ENCODE measurements at places on chromosomes 5 and 9.
A peak's percentile ranks its signal among the peaks of the same experiment; 100 is the strongest.

DNA sequence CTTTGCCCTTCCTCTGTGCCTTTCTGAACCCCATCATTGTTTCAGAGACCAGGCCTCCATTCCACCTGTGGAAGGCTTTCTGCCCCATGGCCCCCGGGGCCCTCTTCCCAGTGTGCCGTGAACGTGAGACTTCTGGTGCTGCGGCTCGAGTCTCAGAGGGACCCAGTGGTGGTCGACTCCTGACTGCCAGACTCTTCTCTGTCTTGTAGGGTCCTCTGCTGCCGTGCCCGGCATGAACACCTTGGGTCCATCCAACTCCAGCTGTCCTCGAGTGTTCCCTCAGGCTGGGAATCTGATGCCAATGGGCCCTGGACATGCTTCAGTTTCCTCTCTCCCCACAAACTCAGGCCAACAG, 20.1 kb upstream of the LTC4S start:
- no peak for DNase-seq

DNA sequence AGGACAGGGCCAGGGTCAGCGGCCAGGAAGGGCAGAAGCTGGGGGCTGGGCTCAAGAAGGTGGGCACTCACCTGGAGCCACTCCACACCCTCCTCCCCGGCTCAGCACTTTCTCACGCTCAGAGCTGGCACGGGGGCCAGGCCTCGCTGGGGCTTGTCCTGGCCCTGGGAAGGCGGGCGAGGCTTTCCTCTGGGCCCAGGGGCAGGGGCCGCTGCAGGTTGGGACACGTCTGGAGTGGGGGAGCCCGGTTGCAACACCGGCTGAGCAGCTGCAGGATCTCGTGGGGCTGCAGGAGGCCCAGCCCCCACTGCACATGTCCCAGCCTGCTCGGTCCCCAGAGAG, 38.9 kb upstream of the EGFL7 start:
- peak; percentile 37 for DNase-seq

DNA sequence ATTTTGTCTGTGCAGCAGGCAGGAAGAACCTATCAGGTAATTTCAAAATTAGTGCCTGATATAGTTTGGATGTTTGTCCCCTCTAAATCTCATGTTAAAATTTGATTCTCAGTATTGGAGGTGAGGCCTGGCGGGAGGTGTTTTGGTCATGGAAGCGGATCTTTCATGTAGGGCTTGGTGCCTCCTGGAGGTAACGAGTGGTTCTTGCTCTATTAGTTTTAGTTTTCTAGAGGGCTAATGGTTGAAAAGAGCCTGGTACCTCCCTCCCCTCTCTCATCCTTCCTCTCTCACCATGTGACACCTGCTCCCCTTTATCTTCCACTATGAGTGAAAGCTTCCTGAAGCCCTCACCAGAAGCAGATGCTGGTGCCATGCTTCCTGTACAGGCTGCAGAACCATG, 106.3 kb downstream of the DRD1 start:
- no peak for DNase-seq

DNA sequence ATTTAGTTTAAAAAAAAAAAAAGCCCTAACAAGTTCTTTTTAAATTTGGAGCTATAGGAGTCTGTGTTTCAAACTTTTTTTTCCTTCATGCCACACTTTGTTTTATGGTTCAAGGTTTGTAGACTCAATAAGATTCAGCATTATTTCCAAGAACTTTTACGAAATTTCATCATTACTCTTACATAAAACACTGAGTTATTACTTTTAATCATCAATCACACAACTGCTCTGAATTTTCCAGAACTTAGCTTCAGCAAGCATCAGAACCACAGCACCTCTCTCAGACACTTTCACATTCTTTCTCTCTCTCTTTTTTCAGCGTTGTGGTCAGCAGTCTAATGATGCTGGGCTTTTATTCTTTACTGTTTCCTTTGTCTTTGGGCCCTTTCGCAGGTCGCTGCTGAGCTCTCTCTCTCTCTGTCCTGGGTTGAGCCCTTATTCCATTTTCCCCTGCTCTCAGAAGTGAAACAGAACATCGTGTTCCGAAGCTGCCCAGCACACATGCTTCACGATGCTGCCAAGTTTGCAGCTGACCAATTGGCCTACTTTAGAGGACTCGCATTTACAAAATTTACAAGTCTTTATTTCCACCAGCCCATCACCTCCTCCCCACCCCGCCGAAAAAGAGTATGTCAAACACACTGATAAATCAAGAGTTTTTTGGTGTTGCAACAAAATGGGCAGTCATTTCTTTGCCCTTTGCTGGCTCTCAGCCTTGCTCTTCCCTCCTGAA, 44.6 kb upstream of the PIK3R1 start:
- DNase-seq, result no peak

DNA sequence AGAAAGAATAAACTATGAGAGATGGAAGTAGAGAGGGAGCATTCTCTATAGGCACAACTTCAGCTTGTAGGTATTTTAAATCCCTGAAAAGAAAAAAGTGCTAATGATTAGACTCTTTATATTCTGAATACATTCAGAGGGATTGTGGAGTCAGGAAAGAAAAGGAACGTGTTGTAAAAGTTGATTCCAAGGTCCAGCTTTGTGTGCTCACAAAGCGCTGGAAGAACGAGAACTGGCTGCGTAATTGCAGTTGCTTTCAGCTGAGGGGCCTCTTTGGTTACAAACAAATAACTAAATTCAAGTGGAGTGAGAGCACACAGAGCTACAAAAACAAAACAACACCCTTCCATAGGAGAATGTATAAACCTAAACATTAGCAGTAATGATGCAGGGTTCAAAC, 1040.4 kb upstream of the WWC1 start:
- no peak for DNase-seq

GRCh38 chr9:69831611-69832010, 11.0 kb downstream of the CFAP95 start:
- DNase-seq, result no peak

GRCh38 chr5:10662083-10662482, 98.2 kb downstream of the ANKRD33B start:
- DNase-seq, result no peak

DNA sequence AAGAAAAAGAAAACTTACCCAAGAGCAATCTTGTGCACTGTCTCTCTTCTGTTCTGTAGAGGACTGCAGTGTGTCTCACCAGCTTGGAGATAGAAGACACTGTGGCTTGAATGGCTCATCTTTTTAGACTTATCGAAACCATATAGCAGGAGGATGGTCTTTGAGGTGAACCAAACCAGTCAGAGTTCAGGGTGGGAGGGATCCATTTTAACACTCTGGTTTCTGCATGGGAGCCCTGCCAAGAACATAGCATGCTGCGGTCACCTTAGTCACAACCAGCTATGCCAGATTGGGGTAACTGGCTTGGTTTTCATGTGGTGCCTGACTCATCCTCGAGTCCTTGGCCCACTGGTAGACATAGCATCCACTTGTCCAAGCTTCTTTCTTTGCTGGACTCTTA, 135.1 kb downstream of the PAPPA start:
- DNase-seq, result no peak

- no peak for DNase-seq
Observed at GRCh38 chr9:37471942-37472684, 6.9 kb upstream of the ZBTB5 start.

DNA sequence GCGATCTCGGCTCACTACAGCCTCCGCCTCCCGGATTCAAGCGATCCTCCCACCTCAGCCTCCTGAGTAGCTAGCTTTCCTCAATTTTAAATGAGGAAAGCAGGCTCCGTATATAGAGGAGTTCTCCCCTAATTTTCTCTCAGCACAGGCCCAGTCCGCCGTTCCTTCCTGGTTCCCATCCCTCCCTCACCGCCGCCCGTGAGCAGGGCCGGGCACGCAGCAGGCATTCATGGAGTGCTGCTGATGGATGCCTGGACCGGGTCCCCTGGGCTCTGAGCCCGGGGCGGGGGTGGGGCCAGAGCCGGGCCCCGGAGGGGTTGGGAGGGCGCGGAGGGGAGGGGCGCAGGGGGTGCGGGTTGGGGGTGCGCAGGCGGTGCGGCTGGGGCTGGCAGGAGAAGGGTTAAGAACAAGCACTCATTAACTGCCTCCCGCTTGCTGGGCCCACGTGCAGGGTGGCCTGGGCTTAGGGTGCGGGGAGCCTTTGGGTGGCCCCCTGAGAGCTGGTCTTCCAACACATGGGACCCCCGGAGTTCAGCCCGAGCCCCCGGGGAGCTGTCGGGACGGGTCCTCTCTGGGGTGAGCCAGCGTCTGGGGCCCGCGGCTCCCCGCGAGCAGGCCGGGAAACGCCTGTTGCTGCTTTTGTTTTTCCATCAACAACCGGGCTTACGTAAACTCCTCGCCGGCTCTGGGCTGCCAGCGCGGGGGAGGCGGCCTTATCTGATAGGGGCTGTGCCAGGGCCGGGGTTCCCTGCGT, 33.7 kb downstream of the LHX2 start:
- peak; percentile 72 for DNase-seq

DNA sequence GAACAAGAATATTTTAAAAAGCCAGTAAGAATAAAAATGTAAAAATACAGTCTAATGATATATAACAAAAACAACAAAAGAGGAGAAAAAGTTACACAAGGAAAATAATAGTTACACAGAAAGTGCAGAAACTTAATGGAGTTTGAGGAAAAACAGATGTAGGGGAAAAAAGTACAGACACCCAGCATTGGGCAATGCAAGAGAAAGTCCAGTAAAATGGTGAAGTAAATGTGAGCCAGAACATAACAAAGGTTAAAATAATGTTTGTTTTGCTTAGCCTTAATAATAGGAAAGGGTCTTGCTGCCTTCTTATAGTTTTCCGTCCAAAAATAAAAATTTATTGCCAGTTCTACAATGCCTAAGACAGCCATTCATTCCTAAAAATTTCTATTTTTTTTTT, 364.2 kb downstream of the NNT start:
- no peak for DNase-seq

GRCh38 chr9:92141144-92142129, 26.2 kb upstream of the SPTLC1 start:
- peak; percentile 72 for DNase-seq

GRCh38 chr9:83125671-83126070, 62.7 kb upstream of the RASEF start:
- DNase-seq, result no peak

DNA sequence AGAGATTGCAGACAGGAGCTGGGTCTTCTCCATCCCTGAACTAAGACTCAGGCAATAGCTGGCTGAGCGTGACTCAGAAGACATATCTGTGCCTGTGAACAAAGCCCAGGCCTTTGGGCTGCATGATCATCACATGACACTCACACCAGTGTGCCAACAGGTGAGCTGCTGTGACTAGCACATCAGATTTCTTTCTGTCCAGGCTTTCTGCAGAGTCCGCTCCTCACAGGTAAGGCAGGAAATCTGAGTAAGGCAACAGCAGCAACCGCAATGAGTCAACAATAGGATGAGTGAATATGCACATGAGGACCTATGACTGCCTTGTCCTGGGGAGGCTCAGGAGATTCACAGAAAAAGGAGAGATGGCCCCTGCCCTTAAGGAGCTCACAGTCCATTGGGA, 293.6 kb downstream of the ACTL7B start:
- DNase-seq, result no peak

GRCh38 chr5:150294551-150295071, 5.0 kb upstream of the CAMK2A start:
- no peak for DNase-seq

GRCh38 chr5:129069292-129069691, 25.3 kb upstream of the ISOC1 start:
- DNase-seq, result no peak

- DNase-seq, result peak; percentile 28
Observed at GRCh38 chr9:138075496-138075895, 197.9 kb downstream of the CACNA1B start.

GRCh38 chr5:179763215-179763945, 30.4 kb upstream of the LTC4S start:
- DNase-seq, result peak; percentile 55

GRCh38 chr9:100082782-100083181, 16.0 kb downstream of the ERP44 start:
- no peak for DNase-seq

GRCh38 chr5:65479527-65479926, 2.2 kb downstream of the ADAMTS6 start:
- no peak for DNase-seq

GRCh38 chr9:126147936-126148870, 178.4 kb upstream of the MVB12B start:
- peak; percentile 31 for DNase-seq

GRCh38 chr9:117412841-117413240, 2.0 kb downstream of the ASTN2 start:
- DNase-seq, result no peak

GRCh38 chr9:73446306-73446705, 294.6 kb downstream of the ANXA1 start:
- no peak for DNase-seq

- DNase-seq, result no peak
Observed at GRCh38 chr5:73378070-73378469, 70.5 kb downstream of the FOXD1 start.

DNA sequence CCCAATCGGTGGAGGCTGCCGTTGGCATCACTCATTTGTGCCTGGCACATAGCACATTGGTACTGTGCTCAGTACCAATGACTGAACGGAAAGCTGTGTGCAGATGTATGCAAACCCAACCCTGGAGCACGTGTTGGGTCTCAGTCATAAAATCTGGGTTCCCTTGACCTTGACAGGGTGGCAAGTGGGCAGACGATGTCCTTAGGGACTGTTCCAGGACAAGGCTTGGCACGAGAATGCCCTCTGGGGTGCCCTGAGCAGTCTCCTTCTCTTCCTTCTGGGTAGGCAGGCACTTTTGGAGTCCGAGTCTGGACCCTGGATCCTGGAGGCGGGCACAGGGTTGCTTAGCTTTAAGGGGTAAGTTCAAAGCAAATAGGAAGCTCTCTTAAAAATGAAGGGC, 75.8 kb downstream of the MACROH2A1 start:
- no peak for DNase-seq
